ENCODE measurements at places on chromosomes 2 and 18.

- DNase-seq = no peak
Observed at GRCh38 chr2:222196159-222196558, 102.6 kb downstream of the PAX3 start.

DNA sequence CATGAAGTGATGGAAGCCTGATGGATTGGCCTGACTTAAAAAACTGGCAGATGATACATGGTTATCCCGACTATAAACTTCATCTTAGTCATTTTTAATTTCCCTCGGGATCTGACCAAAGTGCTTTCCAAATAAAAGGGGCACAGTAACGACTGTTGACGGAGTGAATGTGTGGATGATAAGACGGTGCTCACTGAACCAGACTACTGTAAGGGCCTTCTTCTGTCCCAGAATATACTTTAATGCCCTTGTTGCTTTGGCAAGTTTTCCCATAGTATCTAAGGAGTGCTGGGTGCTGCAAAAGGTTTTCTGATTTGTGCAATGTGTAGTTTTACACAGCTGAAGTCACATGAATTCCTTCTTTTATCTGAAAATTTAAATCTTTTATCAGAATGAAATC is 373.5 kb downstream of the DSEL start:
- DNase-seq = no peak

DNA sequence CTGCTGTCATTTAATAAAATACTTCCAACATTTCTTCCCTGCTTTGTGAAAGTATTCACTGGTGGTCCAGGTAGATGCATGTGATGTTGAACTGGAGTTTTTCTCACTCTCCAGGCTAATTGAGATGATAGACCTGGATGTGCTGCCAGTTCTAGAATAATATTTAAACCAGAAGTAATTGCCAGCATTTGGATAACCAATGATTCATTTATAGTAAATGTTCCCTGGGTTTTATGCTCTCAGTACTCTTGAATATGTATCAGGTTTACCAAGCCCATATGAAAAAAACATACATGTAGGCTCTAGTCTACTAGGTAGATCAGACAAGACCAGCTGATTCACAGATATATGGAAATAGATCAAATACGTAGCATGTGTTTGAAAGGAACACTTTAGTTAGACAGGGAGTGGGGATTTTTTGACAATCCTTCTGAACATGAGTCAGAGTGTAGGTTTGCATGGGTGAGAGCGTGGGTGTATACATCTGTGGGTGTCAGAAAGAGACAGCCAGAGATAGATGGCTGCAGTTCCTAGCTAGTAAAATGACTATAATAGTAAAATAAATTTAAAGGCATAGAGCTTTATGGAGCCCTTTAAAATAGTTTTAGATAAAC is 115.1 kb downstream of the NAB1 start:
- DNase-seq = no peak

DNA sequence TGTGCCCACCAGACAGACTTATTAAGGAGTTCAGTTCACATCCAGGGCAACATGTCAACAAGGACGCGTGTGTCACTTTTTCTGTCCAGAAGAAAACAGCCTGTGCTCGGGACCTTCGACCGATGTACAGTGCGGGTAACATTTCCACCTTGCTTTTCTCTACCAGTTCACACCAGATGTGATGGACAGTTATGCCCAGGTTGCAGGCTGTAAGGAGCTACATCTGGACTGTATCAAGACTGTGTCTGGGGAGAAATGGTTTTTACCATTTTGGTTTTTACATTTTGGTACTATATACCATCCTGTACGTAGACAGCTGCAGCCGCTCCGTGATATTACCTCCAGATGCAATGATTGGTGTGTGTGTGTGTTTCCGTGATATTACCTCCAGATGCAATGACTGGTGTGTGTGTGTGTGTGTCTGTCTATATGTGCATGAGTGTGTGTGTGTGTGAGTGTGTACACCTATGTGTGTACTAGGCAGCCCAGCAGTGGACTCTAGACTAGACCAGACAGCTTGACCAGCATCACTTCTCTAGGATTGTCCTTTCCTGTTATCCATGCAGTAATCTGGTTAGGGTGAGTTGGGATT is 118.0 kb downstream of the COL6A3 start:
- DNase-seq = no peak

GRCh38 chr2:213420828-213421385 is 136.6 kb downstream of the SPAG16 start:
- no peak for DNase-seq

DNA sequence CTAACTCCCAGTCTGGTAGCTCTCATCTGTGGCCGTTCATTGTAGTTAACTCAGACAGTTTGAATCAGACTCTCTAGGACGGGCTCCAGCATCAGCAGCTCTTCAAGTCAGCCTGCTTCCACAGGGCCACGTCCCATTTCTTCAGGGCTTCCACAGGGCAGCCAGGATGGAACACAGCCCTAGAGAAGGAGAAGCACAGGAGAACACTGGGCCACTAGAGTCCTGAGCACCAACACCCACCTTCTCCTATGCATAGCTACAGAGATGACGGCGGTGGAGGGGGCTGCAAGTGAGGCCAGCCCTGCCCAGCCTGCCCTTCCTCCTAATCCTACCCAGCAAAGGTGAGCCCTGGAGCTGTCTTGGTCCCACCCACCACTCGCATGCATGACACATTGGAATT is 10.2 kb upstream of the TEX261 start:
- DNase-seq = no peak

DNA sequence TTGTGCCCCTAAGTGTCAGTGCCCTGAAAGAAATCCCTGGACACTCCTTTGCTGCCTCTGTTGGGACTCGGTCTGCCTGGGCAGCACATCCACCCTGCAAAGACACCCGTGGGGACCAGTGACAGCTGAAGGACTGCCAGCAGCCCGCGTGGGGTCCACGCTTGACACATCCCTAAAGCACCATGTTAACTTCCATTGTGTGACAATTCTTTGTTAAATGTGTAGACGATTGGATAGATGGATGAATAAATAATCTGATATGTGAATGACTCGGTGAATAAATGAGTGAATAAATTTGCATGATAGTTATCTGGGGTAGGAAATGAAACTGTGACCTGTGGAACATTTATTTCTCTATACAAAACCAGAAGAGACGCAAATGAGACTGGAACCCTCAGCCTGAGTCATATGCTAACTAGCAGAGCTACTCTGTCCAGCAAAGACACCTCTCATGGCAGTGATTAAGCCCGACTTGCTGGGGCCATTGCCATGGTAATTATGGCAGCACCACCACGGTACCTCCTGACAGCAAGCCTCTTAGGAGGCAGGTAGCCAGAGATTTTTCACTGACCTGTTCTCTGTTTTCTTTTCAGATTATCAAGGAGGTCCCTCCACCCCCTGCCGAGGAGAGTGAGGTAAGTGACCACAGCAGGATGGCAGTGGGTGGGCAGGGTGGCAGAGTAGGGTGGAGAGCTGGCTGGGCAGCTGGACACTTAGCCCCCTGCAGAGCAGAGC is 156.8 kb downstream of the ANTXR1 start:
- no peak for DNase-seq

- no peak for DNase-seq
Observed at GRCh38 chr2:105680357-105680756, 64.4 kb upstream of the NCK2 start.

- no peak for DNase-seq
Observed at GRCh38 chr2:158507141-158507540, 50.4 kb downstream of the PKP4 start.

DNA sequence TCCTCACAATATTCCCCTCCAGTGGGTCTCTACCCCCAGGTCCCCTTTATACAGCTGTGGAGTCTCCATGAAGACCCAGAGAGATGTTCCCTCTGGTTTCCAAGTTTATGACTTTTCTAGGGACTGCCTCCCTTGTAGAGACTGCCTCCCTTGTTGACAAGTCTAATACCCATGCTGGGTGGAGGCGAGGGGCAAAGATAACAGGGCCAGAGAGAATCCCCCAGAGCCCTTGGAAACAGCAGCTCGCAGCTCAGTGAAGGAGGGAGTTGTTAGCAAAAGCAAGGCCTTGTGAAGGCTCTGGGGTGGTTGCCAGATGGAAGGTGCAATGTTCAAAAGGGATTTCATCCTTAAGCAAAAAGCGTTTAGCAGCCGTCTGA is 75.0 kb upstream of the GATA6 start:
- no peak for DNase-seq

DNA sequence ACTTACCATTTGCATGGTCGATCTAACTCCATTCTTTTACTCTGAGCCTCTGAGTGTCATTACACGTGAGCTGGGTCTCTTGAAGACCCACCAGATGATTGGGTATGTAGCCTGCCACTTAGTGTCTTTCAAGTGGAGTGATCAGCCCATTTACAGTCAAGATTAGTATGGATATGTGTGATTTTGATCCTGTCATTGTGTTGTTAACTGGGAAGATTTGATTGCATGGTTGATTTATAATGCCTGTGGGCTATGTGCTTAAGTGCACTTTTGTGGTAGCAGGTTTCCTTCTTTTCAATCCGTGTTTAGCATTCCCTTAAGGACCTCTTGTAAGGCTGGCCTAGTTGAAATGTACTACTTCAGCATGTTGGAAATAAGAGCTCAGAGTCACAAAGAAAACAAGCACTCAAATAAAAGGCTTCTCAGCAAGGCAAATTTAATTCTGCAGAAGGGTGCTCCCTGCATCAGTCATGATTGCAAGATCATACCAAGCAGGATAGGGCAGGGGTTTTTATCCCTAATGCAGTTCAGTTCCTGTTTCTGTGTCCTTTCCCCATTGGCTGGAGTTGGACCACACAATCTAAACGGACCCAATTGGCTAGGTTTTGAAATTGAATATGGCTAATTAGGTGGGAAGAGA is 230.7 kb upstream of the SYT4 start:
- DNase-seq = no peak

GRCh38 chr18:11994336-11994702 is 13.0 kb downstream of the IMPA2 start:
- DNase-seq = no peak

GRCh38 chr18:31268985-31269406 is 49.0 kb upstream of the DSG1 start:
- no peak for DNase-seq

DNA sequence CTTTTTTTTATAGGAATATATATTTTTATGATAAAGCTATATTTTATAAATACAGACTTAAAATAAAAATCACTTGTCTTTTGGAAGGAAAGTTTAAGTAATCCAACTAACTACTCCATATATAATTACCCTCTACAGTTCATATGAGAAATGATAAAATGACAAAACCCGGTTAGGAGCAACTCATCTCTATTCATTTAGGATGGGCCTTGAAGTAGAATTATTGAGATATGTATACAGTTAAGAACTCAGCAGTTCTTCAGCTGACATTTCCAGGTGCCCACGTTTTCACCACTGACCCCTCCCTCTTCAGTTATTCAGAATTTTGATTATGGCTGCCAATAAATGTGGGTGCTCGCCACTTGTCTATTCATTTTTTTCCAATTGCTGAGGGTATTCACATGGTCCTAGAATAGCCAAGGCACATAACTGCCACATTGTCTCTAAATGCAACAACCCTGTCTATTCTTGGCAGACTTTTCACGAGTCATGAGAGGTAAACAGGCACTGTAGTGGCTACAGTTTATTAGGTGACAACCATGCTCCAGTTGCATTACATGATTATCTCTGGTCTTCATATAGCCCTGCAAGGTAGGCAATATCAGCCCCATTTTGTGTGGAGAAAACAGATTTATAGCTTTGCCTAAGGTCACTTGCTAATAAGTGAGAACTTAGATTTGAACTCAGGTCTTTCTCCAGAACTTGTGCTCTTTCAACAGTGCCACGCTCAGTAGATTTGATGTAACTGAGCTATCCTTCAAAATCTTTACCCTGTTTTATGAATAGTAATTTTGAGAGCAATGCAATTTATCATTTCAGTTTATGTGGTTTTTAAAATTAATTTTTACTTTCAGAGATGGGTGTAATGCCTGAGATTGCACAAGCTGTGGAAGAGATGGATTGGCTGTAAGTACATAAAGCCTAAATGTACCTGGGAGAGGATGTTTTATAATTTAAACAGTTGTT is 2.9 kb downstream of the DDX1 start:
- DNase-seq = no peak

GRCh38 chr18:31207391-31207790 is 44.7 kb upstream of the DSC1 start:
- no peak for DNase-seq

DNA sequence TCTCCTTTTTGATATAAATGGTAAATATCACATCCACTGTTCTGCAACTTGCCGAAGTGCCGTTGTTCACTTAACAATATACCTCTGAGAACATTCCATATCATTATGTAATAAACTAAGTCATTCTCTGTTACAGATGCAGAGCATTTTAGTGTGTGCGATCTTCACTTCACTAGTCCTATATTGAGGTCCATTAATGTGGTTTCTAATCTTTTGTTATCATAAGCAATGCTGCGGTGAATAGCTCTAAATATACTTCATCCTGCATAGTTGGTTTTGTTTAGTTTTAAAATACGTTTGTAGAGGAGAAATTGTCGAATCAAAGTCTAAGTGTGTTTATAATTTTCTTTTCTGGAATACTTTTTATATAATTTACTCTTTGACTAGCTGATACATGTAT is 280.3 kb upstream of the TRIB2 start:
- DNase-seq = no peak

- DNase-seq = no peak
Observed at GRCh38 chr2:162184821-162185450, 32.9 kb upstream of the GCG start.

GRCh38 chr2:38178556-38179419 is 102.8 kb upstream of the CYP1B1 start:
- no peak for DNase-seq

- DNase-seq = no peak
Observed at GRCh38 chr2:232434091-232434490, 21.9 kb upstream of the ALPI start.

GRCh38 chr2:17847236-17847635 is 31.0 kb downstream of the MSGN1 start:
- no peak for DNase-seq

DNA sequence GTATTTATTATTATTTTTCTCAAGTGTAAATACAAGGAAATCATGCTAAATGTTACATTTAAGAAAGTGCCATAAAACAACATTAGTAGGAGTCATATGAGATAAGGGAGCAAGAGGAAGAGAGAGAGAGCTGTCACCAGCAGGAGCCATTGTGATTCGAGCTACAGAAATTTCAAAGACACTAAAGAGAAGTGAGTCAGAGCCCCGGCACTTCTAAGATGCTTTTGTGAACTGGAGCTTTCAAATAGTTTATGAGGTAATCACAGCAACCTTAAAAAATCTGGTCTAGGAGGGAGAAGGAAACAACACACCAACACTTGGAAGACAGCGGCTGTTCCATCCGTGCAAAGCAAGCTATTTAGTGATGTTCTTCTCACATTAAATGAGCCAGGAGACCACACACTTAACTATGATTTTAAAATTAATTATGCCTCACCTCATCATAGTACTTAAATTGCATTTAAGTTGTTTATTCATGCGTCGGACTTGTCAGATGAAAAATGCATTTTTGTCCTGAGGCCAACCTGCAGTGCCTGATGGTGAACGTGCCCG is 382.7 kb upstream of the SALL3 start:
- no peak for DNase-seq

DNA sequence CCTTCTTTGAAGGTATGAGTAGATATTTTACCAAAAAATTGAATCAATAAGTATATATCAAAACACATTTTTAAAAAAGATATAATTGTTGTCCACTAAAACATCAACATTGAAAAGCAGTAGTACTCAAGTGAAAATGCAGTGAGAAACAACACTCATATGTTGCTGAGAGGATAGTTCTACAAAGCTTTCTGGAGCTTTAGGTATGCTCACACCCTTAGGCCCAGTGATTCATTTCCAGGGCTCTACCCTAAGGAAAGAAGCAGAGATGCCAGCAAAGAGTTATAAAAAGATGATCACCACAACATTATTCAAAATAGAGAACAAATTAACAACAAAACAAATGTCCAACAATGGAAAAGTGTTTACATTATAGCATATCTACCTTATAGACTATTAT is 197.3 kb upstream of the CCDC150 start:
- DNase-seq = no peak

- no peak for DNase-seq
Observed at GRCh38 chr2:137659616-137660015, 304.7 kb upstream of the HNMT start.

Measured in CD4-positive, alpha-beta T cell treated with Interleukin-6 at 100 ng/mL for 8 hours (primary cell).